ENCODE measurements at places on chromosomes 7 and 10.

- no peak for DNase-seq
Measured at GRCh38 chr7:157690058-157690832, 353.4 kb downstream of the DNAJB6 start.

- DNase-seq: no peak
Measured at GRCh38 chr10:810351-810846, 120.9 kb upstream of the DIP2C start.

DNA sequence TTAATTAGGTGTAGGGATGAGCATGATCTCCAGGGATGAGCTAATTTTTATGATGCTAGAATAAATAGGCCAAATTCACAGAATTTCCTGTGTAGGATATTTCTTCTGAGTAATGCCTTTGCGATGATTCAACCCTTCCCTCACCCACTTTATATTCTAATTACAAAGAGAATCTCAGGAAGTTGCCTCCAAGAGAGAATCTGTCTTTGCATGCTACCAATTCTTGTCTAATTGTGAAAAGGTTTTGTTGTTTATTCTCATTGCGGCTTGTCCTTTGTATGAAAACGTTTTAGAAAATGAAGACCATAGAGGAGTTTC is 6.3 kb downstream of the C7orf57 start:
- no peak for DNase-seq

- DNase-seq: no peak
Measured at GRCh38 chr7:134431815-134432214, 27.1 kb downstream of the AKR1B1 start.

- DNase-seq: peak; percentile 66
Measured at GRCh38 chr7:8433477-8434289, at the start of gene NXPH1. Gene NXPH1 (plus strand): TSS chr7:8433609.

DNA sequence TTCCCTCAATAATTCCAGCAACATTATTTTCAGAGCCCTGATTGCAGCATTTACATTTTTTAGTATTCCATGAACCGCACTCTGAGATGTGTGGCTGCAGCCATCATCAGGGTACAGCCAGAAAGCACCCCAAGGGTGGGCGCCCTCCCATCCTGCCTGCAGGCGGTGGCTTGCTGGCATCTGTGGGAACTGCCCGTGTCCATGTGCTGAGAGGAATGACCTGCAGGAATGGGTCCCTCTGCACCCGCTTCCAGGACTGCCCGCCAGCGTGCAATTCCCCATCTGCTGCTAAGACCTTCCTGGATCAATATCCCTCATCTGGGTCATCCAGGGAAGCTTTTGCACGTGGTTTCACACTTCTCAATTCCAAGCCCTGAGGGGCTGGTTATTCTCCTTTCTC is 32.8 kb upstream of the NUB1 start:
- no peak for DNase-seq

DNA sequence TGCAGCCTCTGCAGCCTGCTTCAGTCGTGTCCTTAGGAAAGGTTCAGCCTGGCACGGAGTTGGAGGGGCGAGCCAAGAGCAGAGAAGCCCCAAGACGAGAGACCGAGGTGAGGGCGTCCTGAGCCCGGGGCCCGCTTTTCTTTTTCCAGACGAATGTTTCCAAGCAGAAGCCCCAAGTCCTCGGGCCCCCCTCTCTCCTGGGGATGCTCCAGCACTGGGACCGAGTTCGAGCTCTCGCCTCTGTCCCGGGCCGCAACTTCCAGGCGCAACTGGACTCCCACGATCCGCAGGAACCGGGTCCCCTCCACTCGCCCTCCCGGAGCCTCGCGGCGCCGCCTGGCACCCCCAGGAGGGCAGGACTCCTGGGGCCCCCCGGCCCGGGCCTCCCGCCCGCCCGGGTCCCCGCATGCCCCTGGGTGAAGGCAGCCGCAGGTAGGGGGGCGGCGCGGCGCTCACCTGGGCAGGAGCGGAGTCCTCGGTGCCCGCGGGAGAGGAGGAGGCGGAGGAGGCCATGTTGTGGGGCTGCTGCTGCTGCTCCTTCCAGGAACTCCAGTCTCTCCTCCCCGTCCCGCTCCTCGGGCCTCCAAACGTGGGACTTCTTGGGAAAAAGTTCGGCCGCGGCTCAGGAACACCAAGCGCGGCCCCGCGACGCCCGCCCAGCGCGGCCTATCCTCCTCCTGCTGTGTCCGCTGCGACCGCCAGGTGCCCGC is 45.3 kb upstream of the CDK1 start:
- no peak for DNase-seq

DNA sequence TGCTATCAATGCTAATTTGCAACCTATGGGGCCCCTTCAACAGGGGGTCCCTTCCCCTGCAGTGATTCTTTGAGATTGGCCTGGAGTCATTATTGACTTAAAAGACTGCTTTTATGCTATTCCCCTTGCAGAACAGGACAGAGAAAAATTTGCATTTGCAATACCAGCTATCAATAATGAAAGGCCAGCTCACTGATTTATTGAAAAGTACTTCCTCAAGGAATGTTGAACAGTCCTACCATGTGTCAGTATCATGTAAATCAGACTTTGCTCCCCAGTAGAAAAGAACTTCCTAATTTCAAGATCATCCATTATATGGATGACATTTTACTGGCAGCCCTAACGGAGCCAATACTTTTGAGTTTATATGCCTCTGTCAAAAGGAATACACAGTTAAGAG is 29.7 kb upstream of the ABCA13 start:
- no peak for DNase-seq

- no peak for DNase-seq
Measured at GRCh38 chr10:101043363-101043707, 12.3 kb downstream of the SFXN3 start.

DNA sequence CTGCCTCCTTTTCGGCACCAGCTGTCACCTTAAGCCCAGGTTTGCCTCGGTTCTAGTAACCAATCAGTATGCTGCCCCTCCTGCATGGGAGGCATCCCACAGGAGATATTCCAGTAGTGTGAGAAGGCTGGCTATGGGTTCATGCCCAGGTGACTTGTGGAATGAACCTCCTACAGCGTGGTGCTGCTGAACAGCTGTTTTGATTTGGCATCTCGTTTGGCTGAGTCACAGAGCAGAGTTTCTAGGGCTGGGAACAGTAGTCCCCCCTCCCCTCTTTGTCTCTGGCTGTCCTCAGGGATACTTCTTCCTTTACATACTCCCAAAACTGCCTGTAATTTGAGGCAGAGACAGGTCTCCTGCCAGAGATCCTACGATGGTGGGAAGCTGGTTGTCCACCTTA is 16.1 kb downstream of the R3HCC1L start:
- no peak for DNase-seq

DNA sequence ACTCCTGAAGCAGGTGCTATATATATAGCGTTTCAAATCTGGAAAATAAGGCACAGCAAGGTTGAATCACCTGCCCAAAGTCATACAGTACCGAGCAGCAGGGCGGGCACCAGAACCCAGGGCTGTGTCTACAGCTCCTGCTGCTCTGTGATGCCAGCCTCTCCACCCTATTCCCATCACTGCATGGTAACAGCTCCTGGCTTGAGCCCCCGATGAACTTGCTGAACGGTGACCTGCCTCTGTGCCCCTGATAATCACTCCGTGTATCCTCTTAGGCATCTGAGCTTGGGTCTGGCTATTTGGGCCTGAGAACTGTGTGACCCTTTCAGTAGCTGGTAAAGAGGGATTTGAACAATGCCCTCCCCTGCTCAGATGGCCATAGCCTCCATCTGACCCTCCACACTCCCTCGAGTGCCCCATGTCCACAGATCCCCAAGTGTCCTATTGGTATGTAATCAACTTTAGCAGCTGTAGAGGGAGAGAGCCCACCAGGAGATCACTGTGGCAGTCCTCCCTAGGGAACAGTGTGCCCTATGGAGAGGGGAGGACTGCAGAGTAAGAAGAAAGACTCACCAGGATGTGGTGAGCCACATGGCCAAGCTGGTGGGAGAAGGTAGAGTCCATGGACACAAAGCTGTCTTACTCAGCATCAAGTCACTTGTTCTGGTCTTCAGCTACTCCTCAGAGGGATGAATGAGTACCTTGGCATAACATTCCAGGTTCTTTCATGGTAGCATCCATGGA is 1.1 kb upstream of the ARHGAP22 start:
- no peak for DNase-seq

DNA sequence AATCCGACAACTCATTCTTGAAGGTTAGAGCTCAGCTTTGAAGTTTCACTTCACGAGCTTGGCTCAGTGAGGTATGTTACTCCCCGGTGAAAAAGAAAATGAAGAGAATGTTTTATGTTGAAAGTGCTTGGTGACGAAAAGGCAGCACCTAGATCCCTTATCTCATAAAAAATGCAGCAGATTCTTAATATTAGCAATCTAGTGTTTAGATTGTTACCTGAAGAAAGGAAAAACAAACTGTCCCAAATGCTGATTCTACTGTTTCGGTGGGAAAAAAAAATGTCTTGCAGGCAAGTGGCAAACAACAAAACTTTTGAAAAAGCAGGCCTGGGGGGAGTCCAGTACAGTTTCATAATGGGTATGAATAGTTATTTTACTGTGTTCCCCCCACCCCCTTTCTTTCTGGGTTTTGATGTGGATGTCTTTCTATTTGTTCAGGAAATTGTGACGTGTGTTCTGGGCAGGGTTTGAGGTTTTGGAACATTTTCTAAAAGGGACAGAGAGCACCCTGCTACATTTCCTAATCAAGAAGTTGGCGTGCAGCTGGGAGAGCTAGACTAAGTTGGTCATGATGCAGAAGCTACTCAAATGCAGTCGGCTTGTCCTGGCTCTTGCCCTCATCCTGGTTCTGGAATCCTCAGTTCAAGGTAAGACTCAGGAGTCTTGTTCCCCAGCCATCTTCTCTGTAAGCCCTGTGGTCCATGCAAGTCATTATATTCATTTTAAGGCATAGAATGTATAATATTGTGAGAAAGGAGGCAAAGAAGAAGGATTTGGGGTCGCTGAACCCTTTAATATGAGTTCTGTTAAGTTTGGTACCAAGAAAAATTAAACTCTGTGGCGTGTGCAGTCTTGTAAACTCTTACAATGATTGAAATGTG is at the start of gene SRGN:
Gene SRGN (plus strand): TSS at position 514 of the 881 bp plus-strand sequence. CDS start 55 bp downstream, at position 569.
- DNase-seq: no peak

DNA sequence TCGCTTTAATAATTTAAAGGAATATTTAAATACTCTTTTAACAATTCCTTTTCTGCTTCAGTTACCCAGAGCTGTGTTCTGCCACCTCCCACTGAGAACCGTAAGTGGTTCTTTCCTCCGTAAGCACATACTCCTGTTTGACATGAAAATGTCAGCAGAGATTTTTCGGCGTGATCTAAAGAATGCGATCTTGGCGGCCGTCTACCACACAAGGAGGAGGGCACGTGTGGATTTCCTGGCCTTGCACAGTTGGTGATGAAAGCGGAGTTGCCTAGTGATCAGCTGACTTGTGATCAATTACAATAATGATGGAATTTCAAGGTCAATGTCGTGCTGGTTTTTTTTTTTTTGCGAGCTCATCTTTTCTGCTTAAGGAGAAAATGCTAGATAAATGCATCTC is 35.6 kb upstream of the INSIG1 start:
- DNase-seq: no peak

DNA sequence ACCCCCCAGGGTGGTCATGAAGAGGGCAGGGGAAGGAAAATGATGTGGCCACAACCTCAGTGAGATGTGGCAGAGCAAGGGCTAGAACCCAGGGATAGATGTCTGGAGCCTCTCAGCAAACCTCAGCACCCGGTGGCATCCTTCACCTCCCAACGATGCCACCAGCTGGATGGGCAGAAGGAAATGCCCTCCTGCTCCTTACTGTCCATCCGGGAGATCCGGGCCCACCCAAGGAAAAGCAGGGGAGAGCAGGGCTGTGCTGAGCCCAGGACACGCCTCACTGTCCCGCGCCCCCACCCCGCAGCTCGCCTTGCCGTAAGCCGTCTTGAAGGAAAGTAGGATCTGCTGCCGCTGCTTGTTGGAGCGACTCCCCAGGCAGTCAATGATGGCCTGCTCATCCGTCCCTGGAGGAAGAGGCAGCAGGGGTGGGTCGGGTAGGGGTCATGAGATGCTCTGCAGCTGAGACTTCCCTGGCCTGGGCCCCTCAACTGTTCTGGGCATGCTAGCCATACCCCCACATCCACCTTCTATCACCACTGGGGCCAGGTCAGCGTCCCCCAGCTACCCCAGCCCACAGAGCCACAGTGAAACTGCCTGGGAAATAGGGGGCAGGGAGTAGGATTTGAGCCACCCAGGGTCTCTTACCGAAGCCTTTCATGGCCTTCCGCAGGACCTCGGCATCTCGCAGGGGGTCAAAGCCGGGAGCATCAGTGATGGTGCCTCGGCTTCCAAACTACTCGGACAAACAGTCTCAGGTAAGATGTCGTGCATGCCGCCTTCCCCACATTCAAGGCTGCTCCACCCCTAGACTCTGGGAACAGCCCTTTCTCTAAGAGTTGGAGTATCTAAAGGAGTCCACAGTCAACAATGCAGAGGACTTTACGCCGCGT is 34.3 kb downstream of the PLAC9 start:
- no peak for DNase-seq

All from NCI-H446 (cell line).